ENCODE measurements at places on chromosomes 7 and 10.

- no peak for DNase-seq
These were observed 206.7 kb downstream of the POU6F2 start for GRCh38 chr7:39184391-39184790.

DNA sequence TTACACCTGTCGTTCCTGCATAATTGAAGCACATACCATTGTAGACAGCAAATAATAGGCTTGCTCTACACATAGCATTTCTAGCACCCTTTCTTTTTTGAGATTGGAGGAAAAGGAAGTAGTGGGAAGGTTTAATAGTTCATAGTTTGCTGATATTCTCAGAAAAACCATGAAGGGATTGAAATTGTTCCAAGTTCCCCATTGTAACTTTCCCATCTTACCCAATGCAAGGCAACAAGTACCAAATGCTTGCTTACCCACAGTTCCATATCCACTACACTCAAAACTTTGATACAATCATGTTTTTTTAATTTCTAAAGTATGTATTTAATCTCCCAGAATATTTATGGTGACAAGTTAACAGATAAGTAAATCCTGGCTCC, 13.8 kb downstream of the CYP3A5 start:
- no peak for DNase-seq

DNA sequence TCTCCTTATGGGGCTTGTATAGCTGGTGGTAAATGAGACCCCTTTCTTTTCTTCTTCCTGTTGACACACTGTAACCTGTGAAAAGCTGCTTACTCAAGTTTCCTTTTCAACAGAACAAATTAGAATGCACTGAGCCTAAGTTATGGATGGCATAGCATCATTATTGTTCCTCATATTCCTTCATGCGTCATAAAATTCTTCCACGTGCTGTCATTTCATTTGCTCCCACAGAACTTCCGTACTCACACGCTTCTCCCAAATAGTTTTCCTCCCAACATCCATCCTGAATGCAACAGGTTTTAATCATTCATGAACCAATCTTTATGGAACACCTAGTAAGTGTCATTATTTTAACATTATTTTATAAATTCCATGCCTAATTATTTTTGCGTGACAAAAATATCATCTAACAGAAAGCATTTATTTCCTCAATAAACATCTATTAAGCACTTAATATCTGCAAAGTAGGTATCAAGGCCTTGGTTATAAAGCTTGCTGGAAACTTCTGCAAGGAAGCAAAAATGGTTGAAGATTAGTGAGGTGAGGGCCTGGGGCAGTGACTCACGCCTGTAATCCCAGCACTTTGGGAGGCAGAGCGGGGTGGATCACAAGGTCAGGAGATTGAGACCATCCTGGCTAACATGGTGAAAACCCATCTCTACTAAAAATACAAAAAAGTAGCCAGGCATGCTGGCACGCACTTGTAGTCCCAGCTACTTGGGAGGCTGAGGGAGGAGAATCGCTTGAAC, 18.9 kb upstream of the SEPTIN7 start:
- DNase-seq, result no peak

GRCh38 chr7:134458341-134458805, 527 bp downstream of the AKR1B1 start:
- DNase-seq, result peak; percentile 58

- no peak for DNase-seq
These were observed 14.8 kb downstream of the ANXA7 start for GRCh38 chr10:73399063-73399462.

DNA sequence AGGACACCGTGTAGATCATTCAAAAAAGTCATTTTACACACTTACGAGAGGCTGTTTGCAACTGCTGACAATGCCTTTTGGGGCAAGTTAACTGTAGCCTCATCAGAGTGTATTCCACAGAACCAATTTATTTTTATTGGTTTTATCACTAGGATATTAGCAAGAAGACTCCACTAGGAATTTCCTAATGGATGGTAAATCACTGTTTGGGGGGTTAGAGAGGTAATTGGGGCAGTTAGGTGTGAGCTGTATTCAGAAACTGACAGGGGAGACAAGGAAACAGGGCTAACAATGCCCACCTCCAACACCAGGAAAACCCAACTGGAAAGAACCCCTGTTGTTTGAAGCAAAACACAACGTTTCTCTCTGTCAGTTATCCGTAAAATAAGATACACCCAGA, 383.0 kb upstream of the SHH start:
- no peak for DNase-seq

DNA sequence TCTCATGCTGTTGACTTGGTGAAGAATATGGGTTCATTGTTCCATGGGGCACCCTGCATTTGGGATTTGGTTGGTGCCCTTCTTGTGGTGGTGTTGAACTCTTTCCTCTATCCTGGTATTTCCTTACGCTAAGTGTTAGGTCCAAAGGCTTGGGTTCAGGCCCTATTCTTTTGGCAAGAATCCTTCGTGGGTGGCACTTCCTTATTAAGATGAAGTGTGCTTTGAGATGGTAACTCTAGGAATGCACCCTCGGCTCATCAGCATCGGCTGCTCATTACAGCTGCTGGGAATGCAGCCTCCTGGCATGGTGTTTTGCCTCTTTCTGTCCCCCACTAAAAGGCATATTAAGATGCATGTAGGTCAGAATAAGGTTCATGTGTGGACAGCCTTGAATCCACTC, 380.7 kb downstream of the RPS24 start:
- DNase-seq, result no peak

DNA sequence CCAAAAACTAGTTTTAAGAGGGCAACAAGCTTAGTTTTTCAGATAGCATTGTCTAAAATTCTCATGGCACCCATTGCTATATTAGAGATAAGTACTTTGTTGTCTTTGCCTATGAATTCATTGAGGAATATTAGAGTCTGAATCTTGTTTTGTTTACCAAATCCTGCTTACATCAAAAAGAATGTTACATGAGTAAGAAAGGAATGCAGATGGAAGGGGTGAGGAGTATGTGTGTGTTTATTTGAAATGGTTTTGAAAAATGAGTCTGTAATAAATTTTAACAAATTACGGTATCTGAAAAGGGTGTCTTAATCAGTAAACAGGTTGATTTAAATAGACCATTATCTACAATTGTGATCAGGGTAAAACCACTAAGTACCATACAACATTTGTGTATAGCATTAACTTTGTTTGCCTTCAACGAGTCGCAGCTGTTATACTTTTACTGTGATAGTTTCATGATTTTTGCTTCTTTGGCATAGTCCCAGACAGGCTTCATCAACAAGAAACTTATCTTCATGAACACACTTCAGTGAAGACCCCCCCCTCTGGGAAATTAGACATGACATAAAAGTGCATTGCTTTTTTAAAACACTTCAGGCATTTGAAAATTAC, 1183.9 kb upstream of the C7orf33 start:
- DNase-seq, result no peak

GRCh38 chr7:3266240-3266639, 34.8 kb upstream of the SDK1 start:
- no peak for DNase-seq

- no peak for DNase-seq
These were observed 67.6 kb downstream of the DOCK1 start for GRCh38 chr10:126972635-126973414.

DNA sequence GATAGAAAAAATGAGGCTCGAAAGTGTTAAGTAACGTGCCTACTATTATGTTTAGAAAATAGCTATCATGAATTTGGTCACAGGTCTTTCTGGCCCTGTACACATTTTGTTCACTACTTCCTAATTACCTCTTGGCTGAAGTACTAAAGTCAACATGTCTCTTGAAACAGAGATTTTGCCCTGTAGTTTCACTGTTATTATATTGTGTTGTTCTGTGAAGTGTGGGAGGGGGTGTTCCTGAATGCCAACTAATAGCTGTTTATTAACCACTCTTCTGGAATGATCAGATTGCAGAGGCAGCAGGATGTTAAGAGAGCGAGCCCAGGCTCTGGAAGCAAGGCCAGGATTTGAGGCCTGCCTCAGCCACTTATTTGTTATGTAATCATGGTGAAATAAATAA, 72.1 kb downstream of the RNF133 start:
- no peak for DNase-seq

DNA sequence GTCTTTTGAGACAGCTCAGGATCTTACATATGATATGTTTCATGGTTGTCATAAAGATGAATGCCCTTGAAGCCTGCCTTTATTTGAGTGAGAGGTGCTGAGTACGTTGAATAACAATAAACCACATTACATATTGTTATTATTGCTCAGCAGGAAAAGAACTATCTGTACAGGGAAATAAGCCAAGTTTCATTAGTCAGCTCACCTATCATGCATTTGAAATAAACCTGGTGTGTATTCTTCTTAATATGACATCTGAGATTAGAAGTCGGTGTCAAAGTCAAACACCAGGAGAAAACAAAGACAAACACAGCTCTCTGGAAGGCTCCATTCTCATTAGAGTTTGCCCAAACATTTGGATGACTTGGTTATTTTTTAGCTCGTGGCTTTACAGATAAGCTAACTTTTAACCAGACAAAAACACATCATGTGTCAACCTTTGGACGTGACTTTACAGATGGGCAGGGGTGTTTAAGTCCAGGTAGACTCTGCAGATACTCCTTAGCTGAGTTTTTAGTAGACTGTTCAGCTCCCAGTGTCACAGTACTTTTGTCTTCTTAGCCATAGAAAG, 71.2 kb upstream of the AOAH start:
- DNase-seq, result no peak

- no peak for DNase-seq
These were observed 62.0 kb downstream of the MYOF start for GRCh38 chr10:93420091-93420490.

- no peak for DNase-seq
These were observed 22.3 kb upstream of the PLA2G12B start for GRCh38 chr10:72976886-72977285.

DNA sequence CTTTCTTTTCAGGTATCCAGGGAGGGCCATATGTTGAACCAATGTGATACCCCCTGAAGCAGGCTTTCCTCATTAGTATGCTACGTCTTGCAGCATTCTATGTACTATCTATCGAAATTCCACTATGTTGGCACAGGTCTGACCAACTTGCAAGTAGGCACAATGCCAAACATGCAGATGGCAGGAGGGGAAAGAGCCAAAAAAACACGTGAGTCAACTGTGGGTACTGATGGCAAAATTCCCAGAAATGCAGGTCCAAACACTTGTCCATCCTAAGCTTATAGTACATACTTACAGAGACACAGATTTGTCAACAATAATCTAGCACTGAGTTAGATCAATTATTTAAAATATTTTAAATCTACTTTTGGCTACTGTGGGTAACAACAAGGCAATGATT, 394.9 kb downstream of the DGKB start:
- DNase-seq, result no peak

- no peak for DNase-seq
These were observed 134.7 kb upstream of the AKR1E2 start for GRCh38 chr10:4691301-4691700.

DNA sequence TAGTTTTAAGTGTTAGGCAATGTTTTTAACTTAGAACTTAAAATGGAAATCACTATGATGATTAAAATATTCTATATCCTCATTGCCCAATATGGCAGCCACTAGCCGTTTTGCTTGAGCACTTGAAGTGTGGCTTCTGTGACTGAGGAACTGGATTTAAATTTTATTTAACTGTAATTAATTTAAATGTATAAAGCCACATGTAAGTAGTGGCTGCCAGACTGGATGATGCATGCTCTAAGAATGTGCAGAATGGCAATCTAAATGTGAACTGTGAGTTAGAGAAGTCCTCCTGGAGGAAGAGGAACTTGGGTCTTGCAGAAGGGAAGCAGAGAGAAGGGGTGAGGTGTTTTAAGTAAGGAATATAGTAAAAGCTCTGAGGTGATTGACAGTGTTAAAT, 451.4 kb downstream of the SUGCT start:
- DNase-seq, result no peak

DNA sequence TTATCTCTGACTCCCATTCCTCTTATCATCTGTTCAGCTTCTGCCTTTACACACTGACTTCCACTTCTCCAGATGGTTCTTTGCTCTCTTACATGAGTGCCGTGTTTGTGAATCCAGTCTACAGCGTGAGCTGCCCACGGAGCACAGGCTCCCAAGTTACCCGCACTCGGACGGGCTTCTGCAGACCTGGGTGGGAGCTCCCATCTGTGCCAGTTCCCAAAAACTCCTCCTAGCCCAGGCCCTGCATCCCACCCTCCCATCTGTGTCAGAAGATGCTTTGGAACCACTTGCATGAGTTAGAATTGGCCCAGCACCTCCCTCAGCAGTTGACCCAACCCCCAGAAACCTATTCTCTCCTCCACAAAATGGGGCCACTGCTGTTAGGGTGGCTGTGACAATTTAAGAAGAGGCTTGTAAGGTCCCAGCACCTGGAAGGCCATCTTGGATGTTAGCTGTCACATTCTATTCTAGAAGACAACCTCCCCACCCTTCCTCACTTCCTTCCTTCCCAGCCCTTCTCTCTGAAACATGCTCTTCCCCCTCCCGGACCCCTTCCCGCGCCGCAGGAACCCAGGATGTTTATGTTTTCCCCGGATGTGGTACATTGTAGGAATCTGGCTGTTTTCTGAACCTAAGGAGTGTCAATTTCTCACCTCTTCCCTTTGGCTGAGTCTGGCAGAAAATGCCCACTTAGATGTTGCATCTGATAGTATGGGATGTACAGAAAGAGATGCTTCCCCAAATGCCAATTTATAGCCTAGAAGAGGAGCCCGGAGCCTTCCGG, 79.2 kb downstream of the CCDC3 start:
- DNase-seq, result peak; percentile 10

GRCh38 chr7:26397796-26398426, 106.2 kb downstream of the SNX10 start:
- peak; percentile 49 for DNase-seq

GRCh38 chr10:19788075-19788686, 28.1 kb upstream of the PLXDC2 start:
- DNase-seq, result no peak

DNA sequence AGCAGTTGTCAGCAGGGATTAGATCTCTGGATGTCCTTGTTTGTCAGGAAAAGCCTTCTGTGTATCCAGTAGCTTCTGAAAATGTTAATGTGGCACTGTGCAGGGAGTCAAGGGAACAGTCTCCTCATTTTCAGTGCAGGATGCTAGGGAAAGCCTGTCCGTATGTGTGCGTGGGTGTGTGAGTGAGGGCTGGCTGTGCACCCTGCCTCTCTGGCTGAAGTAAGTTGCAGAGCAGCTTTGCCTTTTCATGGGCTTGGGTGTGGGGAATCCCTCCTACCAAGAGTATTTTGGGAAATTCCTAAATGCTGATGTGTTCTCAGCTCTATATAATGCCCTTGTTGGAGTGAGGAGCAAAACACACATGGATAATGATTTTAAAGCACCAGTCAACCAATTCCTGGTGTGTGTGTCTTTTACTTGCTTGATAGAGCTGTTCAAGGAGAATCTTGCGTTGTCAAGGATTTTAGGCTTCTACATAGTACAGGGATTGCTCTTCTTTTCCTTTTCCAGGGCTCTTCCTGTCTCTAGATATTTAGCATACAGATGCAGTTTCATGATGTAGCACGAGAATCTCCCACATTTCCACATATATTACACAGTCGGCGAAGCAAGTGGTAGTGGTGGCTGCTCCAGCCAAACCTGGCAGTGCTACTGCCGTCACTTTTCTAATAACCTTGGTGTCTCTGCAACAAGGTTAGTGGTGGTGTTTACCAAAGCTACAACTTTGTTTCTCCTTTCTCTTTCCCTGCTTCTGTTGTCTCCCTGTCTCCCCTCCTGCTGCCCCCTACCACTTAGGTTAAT, 92.8 kb downstream of the MCU start:
- DNase-seq, result peak; percentile 8
